ENCODE measurements at places on chromosomes 3 and 15.
A peak's percentile ranks its signal among the peaks of the same experiment; 100 is the strongest.

- no peak for DNase-seq
Measured at GRCh38 chr15:66786222-66786621, 84.2 kb downstream of the SMAD6 start.

- no peak for DNase-seq
Measured at GRCh38 chr15:39690881-39691634, 91.6 kb downstream of the FSIP1 start.

DNA sequence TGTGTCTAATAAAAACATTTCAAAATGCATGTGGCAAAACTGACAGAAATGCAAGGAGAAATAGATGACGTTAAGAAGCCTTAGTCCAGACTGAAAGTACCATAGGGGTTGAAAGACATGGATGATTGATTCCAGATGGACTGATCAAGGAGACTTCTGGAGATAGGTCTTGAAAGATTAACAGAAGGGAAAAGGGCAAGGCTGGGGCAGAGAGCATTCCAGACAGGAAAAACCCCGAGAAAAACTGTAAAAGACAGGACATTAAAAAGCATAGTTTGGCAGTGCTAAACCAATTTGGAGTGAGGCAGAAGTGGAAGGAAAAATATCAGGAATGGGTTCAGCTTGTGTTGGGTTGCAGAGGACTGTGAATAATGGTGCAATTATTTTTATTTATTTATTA lies 375.2 kb upstream of the SGO1 start:
- DNase-seq = no peak

DNA sequence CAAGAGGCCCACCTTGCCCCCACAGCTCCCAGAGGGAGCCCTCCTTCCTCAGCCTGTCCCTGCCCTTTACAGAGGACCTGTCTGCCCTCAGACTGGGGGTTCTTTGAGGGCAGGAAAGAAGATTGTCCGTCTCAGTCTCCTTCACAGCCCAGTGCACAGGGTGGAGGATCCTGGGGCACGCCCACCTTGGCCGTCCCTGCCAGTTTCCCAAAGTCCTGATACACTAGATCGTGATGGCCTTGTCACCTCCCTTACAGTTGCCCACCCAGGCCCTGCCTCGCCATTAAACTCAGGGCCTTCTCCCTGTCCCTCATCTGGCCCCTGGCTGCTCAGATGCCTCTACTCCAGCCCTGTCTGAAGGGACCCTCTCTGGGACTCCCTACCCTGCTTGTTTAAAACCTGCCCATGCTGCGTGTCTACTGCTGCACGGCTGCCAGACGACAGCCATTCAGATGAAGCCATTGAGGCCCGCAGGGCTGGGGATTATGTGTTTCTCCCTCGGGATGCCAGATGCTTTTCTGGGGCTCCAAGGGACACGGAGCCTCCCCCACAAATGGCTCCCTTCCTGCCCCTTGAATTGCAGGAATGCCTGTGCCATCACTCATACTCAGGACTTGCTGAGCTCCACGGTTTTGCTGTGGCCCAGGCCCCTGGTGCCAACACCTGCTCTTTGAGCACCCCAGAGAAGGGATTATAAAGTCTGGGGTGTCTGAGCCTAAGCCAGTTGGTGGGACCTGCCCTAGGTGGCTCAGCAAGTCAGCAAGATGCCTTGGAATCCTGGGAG lies 27.8 kb downstream of the ACSBG1 start:
- DNase-seq = no peak

GRCh38 chr3:51869304-51869703 lies 6.1 kb downstream of the IQCF5 start:
- no peak for DNase-seq

- no peak for DNase-seq
Measured at GRCh38 chr15:35304389-35304788, 219.3 kb upstream of the NANOGP8 start.

- DNase-seq = no peak
Measured at GRCh38 chr15:100614336-100614735, 11.9 kb downstream of the ASB7 start.

GRCh38 chr3:122365073-122365472 lies 18.0 kb downstream of the MIX23 start:
- no peak for DNase-seq

- DNase-seq = no peak
Measured at GRCh38 chr3:54619531-54619930, 308.3 kb downstream of the LRTM1 start.

- no peak for DNase-seq
Measured at GRCh38 chr3:126580746-126581145, 22.0 kb upstream of the C3orf22 start.

DNA sequence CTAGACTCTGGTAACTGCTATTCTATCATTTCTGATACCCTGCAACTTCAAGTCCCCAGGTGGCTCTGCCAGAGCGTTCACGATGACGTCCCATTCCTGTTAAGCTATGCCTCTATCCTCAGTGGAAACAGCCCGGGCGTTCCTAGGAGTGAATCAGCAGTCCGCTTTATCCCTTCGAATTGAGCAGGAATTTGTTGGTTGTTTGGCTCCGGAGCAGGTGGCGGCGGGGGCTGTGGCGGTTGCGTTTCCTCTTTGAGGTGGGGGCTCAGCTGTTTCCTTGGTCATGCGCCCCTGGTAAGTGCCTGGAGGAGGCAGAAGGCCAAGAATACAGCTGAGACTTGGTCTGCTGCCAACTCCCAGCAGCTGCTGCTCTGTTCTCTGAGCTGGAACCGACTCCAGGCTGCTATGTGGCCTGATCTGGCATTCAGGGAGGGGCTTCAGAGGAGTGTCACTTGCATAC lies 25.2 kb downstream of the ARPP21 start:
- no peak for DNase-seq

- DNase-seq = no peak
Measured at GRCh38 chr3:69658514-69659140, 80.6 kb upstream of the MITF start.

GRCh38 chr3:141561426-141562034 lies 74.7 kb downstream of the RASA2 start:
- DNase-seq = peak; percentile 29

GRCh38 chr15:64044300-64045100 lies 1.8 kb downstream of the DAPK2 start:
- no peak for DNase-seq

- no peak for DNase-seq
Measured at GRCh38 chr15:44414001-44414400, 13.4 kb upstream of the CTDSPL2 start.

DNA sequence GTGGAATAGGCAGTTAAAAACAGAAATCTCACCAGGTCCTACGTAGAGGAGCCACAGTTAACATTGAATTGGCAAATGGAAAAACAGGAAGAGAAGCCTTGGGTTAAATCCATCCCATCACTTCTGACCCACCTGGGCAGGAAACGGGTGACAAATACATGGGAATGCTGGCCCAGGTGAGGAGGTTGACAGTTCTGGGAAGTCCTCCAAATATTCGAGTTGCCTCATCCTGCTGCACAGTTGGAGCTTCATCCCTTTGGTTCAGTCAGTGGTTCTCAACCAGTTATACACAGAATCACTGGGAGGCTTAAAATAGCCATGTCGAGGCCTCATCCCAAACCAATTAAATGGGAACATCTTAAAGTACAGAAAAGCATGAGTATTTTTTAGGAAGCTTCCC lies 5.3 kb downstream of the MYZAP start:
- DNase-seq = no peak

DNA sequence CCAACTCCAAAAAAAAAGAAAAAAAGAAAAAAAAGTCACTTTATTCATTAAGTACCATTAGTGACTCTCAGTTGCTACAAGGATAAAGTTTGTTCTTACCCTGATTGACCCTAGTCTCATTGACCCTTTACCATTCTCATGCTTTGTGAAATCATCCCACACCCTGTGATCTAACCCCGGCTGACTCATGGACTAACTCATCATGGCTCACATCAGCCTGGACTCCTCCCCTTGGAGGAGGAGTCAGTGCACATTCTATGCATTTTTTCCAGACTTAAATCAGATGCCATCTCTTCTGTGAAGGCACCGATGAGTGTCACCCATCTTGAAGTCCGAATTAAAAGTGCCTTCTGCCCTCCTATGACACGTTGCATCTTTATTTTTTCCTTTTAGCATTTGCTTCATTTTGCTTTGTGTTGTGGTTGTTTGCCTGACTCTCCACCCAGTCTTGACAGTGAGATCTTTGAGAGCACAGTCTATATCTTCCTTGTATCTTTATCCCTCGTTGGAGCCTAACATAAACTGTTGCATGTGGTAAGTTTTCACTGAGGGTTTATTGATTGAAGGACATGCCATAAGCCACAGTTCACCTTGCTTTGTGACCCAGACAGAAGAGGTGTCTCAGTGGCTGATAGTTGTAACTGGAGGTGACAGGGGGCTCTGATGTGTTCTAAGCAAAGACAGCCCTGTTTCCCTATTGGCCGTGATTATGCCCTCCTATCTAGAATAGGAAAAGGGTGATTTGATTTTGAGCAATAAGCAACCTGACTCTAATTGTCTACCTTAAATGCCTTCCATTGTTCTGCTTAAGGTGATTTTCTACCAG lies 72.1 kb downstream of the IL1RAP start:
- DNase-seq = peak; percentile 46

DNA sequence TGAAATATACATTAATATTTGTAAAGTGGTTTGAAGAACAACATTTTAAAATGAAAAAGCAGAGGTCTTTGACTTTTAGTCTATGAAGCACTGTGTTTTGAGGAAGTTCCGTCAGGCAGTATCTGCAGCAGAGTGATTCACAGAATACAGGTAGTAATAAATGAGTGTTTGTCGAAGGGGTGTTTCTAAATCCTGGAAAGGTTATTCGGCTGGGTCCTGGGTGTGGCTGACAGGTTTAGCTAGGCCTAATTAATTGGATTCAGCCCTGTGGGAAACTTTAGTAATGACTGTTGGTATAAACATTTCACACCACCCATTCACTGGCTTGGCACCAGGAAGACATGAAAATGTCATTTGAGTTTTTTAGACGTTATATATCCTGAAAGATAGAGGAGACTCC lies 51.3 kb downstream of the TIPARP start:
- no peak for DNase-seq

- no peak for DNase-seq
Measured at GRCh38 chr15:95684693-95685115, 645.8 kb upstream of the NR2F2 start.

- no peak for DNase-seq
Measured at GRCh38 chr3:112020674-112021085, 13.9 kb upstream of the TMPRSS7 start.

GRCh38 chr3:182904164-182904563 lies 76.2 kb downstream of the DCUN1D1 start:
- no peak for DNase-seq

DNA sequence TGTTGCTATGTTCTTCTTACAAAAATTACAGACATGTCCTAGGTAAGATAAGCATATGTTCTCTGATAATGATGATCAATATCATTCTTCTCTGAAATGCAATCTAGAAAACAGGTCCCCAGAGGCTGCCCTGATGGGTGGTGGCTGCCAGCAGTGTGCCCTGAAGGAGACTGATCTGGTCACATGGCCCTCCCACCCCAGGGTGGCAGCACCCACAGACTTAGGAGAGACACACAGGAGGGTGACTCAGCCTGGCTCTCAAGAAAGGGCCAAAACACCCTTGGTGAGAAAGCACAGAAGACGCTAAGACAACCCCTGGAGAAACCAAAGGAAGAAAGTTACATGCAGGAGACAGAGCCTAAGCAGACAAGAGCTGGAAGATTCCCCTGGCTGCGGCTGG lies 203.7 kb downstream of the TJP1 start:
- no peak for DNase-seq

DNA sequence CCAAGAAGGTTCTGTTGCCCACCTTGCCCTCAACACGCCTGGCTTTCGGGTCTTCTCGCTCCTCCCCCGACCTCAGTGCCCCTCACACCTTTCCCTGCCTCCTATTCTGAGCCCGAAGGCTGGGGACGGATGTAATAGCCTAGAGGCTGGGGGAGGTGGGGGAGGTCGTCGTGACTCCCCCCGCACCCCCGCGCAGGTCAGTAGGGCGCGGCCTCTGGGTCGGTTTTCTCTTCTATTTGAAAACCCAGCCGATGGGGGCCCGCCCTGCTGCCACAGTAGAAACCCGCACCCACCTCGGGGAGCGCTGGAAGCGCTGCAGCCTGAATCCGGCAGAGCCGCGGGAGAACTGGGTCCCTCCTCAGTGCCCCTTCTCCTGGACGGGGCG lies 1.0 kb upstream of the RBPMS2 start:
- DNase-seq = no peak

GRCh38 chr15:27249046-27249759 lies 278.2 kb downstream of the GABRG3 start:
- DNase-seq = no peak

DNA sequence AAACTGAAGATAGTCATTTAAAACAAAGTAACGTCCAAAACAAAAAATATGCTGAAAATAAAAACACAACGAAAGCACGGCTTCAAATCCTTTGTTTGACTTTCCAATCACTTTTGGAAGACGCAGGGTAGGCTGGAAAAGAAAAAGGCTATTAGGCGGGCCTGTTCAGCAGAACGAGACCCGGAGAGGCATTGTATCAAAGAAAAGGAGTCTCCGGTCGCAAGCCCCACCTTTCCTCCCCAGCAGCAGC lies 691 bp downstream of the SENP7 start:
- DNase-seq = peak; percentile 20

DNA sequence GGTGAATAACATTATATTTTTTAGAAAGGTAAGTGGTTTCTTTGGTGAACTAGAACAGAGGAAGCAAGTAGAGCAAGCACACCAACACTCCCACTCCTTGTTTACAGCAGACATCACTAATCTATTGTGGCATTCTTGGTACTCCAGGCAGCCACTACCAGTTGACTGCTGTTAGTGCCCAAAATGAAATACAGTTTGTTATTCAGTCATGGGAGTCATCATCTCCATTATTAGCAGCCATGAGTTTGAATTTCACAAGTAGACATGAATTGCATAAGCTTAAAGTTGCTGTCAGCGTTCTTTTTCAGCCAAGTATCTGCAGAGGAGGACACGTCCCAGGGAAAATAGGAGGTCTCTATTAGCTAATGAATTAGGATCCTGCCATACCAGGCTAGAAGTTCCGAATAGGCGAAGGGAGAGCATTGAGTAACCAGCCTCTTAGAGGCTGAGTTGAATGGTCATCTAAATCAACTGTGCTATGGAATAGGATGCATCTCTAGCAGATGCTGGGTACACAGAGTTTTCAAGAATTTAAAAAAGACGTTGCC lies 252.7 kb upstream of the ICE2 start:
- DNase-seq = no peak

- no peak for DNase-seq
Measured at GRCh38 chr15:89787944-89788343, 11.8 kb downstream of the MESP2 start.

- no peak for DNase-seq
Measured at GRCh38 chr3:180275176-180275575, 238.4 kb upstream of the PEX5L start.

- no peak for DNase-seq
Measured at GRCh38 chr3:108209579-108209978, 12.6 kb downstream of the IFT57 start.

- DNase-seq = no peak
Measured at GRCh38 chr3:107790612-107791011, 267.9 kb downstream of the BBX start.
